Muscle of arm (tissue), 14 donors: ENCODE measurements at places on chromosomes 7 and 10. TPM values are rescaled to one million over a fixed set of nuclear protein-coding genes. Genes with fewer than 3 reads are reported as not detected.

FOXI2 gene
- not detected for polyA plus RNA-seq

OPN4 gene
- 1.6 TPM for polyA plus RNA-seq

EBLN1 gene
- polyA plus RNA-seq = not detected

PRKG1 gene
- 53.5 TPM for polyA plus RNA-seq

NUTM2E gene
- not detected for polyA plus RNA-seq

CFAP69 gene
- 2.7 TPM for polyA plus RNA-seq

KNDC1 gene
- 5.3 TPM for polyA plus RNA-seq

GPRIN2 gene
- not detected for polyA plus RNA-seq

LOXL4 gene
- 13.4 TPM for polyA plus RNA-seq

FKBP9 gene
- polyA plus RNA-seq = 170 TPM

INSIG1 gene
- 24.1 TPM for polyA plus RNA-seq

KIAA1217 gene
- polyA plus RNA-seq = 48.9 TPM

HABP2 gene
- polyA plus RNA-seq = 0.19 TPM

ZSCAN21 gene
- polyA plus RNA-seq = 14.0 TPM

AKR1C8 gene
- polyA plus RNA-seq = 0.26 TPM
